Stomach (tissue), 19 donors: ENCODE measurements at places on chromosomes 6 and 20.
A peak's percentile ranks its signal among the peaks of the same experiment; 100 is the strongest.

DNA sequence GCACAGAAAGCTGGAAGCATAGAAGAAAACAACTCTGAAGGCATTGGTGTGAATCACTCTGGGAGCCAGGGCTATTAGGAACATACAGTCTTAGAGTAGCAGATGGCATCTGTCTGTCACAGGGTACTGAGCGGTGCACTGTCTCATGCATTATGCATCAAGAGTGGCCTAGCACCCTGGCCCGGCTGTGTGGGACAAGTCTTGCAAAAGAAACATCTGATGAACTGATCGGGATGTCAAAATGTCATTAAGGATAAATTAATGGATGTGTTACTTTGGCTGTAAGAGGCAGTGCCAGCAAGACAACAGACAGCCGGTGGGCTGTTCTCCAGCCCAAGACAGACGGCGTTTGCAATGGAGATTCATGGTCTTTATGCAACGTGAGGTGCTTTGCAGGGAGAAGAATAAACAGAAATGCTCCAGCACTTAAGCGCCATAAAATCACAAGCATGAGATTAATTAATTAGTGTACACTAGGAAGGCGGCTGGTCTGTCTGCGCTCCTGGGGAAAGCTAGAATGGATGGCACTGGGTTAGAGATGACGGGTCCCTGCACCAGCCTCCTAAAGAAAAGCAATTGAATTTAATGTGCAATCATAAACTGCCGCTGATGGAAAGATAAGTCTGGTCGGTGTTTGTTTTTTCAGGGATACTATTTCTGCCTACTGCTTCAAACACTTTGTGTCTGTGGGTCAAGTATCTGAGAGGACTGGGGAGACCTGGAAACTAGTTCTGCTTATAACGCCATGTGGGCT is 600.6 kb upstream of the CHD6 start:
- DNase-seq = peak; percentile 8

- no peak for DNase-seq
Measured at GRCh38 chr20:53708129-53708968, 114.7 kb upstream of the ZNF217 start.

DNA sequence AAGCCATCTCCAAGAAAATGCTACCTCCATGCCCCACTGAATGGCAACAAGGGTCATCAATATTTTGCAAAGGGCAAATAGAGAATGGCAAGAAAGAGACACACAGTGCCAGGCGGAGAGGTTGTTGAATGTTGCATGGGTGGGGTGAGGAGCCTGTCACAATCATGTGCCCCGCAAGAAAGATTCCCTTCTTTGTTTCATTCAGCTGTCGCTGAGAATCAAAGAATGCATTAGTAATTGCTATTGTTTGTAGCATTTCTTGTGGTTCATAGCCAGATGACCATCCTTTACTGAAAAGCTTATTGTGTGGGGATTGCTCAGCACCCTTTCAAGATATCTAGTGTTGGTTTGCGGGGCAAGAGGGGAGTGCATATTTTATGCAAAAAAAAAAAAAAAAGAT is 166.5 kb upstream of the QKI start:
- DNase-seq = no peak

DNA sequence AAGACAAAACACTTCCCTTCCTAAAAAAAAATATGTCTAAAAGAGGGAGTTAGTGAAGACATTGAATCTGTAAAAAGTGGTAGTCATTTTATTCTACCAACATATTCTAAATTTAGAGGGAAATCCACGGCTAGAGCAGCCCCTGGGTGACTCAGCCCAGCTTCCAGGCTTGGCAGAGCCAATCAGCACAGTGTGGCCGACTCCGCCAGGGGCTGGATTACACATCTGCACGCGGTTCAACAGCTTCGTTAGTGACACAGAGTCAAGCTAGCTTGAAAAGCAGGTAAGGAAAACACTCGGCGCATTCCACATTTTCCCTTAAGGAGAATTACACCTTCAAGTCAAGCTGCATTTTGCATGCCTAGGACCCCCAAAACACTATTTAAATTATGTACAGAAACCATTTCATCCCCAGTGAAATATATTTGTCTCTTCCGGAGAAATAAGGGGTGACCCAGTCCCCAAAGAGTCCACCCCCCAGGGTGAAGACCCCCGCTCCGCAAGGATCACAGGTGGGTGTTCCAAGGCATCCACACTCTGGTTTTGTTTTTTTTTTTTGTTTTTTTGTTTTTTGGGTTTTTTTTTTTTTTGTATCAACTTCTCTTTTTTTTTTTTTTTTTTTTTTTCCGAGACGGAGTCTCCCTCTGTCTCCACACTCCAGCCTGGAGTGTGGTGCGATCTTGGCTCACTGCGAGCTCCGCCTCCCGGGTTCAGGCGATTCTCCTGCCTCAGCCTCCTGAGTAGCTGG is 58.4 kb upstream of the ARID1B start:
- peak; percentile 33 for DNase-seq

DNA sequence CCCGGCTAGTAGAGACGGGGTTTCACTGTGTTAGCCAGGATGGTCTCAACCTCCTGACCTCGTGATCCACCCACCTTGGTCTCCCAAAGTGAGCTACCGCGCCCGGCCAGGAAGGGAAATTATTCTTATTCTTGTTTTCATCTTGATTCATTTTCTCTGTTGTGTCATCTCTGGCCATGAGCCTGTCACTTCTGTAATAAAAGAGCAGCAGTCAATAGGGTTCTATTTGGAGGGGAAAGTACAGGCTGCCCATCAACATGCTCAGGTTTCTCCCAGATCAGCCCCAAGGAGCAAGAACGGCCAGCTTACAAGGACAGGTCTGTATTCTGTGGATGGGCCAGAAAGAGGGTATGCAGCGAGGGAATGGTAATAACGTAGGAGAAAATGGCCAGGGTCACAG is 345.0 kb downstream of the PREX1 start:
- DNase-seq = no peak

DNA sequence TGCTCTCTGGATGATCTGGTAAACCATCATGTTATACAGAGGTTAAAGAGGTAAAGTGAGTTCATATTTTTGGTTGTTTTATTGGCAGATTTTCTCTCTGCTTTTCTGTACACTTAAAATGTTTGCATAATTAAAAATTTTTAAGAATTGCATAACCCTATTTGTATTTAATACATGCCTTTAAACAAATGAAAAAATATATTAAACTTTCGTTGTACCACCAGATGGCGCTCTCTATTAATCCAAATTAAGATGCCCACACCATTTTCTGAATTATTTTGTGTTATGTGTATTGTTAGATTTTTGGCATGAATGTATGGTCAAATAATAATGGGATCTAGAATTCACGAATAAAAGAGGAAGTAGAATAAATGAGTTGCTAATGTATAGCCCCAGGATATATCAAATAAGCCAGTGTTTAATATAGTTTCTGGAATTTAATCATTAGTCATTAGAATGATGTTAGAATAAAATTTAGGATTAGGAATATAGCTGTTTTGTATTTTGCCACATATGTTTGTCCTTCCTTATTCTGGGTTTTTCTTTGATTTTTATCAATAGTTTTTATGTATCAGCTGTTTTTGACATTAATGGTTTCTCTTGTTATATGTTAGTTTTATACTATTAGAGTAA is 38.9 kb downstream of the SMAP1 start:
- DNase-seq = no peak

GRCh38 chr20:20847814-20848213 is 135.4 kb upstream of the RALGAPA2 start:
- DNase-seq = no peak

DNA sequence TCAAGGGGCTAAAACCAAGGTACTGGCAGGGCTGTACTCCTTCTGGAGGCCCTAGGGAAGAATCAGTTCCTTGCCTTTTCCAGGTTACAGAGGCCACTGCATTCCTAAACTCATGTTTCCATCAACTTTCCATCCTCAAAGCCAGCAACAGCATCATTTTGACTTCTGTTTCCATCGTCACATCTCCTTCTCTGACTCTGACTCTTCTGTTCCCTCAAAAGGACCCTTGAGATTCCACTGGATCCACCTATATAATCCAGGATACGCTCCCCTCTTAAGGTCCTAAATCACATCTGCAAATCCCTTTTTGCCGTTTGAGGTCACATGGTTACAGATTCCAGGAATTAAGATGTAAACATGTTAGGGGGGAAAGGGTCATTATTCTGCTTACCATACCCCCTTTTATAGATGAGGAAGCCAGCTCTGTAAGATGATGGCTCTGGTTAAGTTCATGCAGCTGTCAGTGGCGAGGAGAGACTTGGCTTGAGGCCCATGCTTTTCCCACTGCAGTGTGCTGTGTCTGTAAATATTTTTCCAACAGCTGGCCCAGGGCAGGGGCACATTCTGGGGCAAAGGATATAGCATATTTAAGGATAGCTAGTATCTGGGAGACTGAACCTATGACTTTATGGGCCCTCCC is 114.6 kb downstream of the TNFRSF21 start:
- DNase-seq = no peak

- no peak for DNase-seq
Measured at GRCh38 chr6:34490390-34491090, 24.7 kb downstream of the PACSIN1 start.

DNA sequence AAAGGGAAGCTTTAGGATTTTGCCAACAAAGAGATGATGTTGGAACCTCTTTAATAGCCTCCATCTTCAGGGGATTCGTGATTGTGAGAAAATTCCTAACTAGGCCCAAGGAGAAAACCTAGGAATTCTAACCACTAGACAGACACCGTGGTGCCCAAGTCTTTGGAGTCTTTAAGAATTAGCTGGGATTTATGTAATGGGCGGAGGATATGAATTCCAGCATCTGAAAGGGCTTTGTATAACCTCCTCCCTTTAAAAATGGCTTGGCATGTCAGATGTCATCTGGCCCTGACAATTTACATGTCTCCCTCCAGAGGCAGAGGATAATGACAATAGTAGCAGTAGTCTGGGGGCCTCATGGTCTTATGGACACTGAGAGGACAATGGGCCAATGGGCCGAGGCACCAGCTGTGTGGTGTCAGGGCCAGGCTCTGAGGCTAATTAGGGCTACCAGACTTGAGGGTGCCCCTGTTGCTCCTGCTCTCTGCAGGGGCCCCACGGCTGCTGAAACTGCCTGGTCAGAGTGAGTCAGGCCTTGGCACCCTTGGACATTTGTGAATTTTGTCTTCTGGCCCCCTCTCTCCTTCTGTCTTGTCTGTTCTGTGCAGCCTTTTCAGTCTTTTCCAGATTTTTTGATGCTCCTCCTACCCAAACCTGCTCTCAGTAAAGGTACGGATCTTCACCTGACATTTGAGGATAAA is 113.9 kb downstream of the EDN1 start:
- DNase-seq = no peak

GRCh38 chr6:1586256-1586655 is 23.5 kb upstream of the FOXC1 start:
- DNase-seq = no peak

DNA sequence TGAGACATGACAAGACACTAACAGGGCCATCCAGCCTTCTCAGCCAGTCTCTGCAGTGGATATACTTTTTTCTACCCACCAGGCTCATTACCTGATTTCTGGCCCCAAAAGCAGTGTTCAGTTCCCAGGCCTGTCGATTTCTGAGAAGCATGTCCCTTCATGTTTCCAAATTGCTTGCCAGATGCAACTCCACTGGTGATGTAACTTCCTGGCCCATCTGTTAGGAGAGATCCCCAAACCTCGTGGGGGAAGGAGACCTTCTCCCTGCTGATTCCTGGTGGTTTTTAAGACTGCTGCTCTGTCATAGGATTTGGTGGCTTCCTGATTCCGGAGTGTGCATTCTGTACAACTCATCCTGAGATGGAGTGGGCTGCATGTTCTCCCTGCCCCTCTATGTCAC is 31.6 kb upstream of the MRPS10 start:
- no peak for DNase-seq
